Hepatic stellate cell (primary cell): ENCODE measurements at places on chromosomes 5 and 9.
A peak's percentile ranks its signal among the peaks of the same experiment; 100 is the strongest.

DNA sequence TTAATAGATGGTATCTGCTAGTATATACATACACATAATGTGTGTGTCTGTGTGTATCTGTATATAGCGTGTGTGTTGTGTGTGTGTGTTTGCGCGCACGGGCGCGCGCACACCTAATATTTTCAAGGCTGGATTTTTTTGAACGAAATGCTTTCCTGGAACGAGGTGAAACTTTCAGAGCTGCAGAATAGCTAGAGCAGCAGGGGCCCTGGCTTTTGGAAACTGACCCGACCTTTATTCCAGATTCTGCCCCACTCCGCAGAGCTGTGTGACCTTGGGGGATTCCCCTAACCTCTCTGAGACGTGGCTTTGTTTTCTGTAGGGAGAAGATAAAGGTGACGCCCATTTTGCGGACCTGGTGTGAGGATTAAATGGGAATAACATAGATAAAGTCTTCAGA, 757 bp downstream of the FXN start:
- DNase-seq: peak; percentile 14

DNA sequence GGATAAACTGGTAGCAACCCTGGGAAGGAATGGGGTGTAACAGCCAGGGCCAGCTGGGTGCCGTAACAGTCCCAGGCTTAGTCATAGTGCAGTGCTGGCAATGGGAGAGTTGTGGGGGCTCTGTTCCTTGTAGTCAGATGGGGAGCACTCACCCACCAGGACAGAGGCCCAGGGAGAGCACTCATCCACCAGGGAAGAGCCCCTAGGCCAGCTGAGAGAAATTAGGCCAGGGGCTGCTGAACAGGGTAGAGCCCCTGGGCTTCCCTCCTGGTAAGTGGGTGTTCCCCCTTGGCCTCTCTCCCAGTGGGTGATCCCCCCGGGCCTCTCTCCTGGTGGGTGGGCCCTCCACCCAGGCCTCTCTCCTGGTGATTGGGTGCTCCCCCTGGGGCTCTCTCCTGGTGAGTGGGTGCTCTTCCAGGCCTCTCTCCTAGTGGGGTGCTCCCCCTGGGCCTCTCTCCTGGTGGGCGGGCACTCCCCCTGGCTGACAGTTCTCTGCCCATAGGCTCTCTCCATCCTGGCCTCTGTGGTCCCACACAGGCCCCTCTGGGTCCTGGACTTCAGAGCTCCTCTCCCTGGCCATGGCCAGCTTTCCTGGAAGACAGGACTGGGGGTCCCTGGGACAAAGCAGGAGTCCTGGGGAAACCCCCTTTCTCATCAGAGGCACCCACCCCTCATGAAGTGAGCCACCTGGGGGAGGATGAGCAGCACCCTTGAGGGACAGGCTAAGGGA, 13.4 kb downstream of the FGD3 start:
- DNase-seq: no peak

DNA sequence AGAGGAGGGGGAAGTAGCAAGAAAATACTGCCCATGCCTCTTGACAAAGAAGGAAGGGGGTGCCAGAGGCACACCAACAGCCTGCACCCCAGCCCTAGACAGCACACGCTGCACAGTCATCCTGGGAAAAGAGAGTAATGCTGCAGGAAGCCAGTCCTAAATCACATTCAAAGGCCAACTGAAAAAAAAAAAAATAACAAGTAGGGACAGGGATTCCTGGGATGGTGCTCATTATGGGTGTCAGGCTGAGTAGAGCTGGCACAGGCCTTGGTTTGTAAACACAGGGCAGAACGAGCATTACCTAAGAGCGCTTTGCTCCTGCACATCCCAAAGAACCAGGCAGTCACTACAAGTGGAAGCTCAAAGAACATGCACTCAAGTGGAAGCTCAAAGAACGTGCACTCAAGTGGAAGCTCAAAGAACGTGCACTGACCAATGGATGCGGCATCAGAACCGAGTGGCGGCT, 7.8 kb downstream of the RAPGEF1 start:
- DNase-seq: peak; percentile 36

DNA sequence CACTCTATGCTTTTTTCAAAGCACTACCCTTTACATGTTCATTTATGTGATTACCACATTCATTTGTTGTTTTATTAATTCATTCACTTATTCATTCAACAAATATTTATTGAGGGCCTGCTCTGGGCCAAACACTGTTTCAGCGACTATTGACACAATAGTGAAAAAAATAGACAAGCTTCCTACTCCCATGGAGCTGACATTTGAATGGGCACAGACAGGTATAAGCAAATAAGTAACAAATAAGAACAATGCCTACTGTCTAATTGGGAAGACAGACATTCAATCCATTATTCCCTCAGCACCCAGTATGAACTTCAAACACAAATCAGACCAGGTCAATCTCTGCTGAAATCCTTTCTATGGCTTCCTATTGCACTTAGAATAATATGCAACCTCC, 156.9 kb upstream of the NR3C1 start:
- DNase-seq: no peak

DNA sequence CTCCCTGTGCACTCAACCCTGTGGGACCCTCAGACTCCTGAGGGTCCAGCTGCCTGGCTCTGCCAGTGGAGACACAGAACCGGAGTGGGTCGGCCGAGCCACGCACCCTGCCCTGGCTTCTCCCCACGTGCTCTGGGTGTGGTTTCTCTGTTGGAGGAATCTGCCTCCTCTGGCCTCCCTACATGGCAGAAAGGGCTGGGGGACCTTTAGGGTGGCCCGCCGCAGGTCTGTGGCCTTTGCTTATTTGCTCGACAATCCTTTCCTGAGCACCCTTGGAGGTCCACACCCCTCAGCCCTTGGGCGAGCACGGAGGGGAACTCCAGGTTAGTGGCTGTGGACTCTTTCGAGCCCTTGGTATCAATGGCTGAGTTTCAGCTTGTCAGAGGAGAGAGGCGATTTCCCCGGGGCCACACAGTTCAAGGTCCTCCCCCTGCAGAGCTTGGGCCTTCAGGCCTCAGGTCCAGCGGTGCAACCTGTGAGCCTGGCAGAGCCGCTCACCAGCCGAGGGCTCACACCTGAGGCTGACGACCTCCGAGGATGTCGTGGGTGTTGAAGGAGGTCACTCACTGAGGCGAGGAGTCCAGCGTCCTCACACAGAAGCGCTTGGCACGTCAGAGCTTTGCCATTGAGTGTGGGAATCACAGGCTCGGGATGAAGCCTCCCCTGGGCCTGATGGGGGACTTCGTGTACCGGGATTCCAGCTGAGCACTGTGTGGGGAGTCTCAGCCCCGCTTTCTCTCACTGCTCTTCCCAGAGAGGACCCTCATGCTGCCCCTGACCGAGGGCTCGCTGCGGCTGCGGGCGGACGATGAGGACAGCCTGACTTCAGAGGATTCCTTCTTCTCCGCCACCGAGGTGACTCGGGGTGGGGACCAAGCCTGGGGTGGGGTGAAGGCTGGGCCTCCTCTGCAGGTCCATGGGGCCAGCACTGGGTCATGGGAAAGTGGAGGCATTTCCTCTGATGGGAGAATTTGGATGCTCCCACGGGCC, 20.8 kb upstream of the DOLPP1 start:
- no peak for DNase-seq

DNA sequence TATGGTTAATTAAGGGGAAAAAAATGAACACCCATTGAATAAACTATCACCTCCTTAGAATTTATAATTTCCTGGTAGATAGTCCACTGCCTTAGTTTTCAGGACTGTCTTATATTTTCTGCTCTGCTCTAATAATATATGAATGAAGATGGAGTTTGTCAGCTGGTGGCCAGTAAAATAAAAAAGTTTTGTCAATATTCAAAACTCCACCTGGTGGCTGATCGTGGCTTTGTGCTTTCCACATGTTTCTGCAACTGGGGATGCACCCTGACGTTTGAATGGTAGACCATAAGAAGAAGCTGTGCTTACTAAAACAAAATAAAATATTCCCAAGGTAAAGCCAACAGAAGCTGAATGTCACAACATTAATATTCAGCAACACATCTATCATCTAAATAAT, 286.6 kb upstream of the IZUMO3 start:
- no peak for DNase-seq

DNA sequence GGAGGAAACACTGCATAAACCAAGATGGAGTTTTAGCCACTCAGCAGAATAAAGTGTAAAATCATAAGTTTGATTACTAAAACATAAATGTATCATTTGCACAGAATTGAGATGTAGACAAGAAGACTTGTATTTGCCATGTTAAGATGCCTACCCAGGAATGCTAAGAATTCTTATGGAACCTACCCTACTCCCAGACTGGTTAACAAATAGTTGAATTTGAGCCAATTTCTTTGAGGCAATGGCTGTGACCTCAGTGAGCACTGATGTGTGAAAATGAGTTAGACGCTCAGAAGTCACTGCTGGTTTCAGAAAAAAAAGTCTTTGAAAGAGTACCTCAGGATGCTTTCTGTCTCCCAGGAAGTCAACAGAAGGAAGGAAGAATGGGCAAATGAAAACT, 95.6 kb downstream of the ESM1 start:
- DNase-seq: peak; percentile 75

DNA sequence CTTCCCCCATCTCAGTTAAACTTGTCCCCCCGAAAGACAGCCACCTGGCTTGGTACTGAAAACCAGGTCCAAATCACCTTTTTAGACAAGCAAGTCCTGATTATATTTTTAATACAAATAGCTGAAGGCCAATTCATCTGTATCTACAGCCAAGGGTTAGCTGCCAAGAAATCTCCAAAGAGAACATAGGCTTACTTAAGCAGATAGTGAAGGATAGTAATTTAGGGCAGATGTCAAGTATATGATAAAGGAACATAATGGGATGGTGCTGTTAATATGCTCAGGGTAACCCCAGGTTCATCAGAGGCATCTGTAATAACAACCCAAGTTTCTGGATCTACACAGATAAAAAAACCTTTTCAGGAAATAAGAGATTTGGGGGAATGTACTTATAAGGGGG, 133.0 kb downstream of the EBF1 start:
- DNase-seq: no peak

- DNase-seq: no peak
Observed at GRCh38 chr9:97794666-97795065, 58.4 kb upstream of the FOXE1 start.

DNA sequence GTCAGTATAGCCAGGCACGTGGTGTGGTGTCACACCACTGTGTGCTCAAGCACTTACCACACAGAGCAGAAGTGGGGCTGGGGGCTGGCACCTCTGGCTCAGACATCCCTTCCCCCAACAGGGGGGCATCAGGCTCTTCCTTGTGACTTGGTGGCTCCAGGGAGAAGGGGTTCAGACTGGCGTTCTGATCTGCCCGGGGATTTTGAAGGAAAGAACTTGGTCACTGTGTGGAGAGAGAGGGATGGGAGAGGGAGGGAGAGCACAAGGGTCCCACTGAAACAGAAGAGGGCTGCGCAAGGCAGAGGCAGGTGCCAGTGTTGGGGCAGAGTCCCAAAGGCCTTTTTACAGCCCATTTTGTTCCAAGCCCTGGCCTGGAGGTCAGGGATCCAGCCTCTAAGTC, 109.7 kb upstream of the ALDH1B1 start:
- no peak for DNase-seq

GRCh38 chr5:176508603-176509002, 28.6 kb downstream of the RNF44 start:
- DNase-seq: no peak

DNA sequence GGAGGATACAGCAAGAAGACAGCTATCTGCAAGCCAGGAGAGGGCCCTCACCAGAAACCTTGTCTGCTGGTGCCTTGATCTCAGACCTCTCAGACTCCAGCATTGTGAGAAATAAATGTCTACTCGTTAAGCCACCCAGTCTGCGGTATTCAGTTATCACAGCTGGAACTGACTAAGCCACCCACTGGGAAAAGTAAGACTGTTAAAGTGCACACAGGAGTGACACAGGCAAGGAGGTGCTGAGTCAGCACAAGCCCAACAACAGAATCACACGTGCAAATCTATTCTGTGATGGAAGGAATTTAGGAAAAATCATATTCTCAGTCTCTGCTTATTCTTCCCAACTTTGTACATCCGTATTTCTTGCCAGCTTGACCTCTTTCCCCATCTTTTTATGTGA, 200.0 kb downstream of the NR2F1-AS1 start:
- no peak for DNase-seq

DNA sequence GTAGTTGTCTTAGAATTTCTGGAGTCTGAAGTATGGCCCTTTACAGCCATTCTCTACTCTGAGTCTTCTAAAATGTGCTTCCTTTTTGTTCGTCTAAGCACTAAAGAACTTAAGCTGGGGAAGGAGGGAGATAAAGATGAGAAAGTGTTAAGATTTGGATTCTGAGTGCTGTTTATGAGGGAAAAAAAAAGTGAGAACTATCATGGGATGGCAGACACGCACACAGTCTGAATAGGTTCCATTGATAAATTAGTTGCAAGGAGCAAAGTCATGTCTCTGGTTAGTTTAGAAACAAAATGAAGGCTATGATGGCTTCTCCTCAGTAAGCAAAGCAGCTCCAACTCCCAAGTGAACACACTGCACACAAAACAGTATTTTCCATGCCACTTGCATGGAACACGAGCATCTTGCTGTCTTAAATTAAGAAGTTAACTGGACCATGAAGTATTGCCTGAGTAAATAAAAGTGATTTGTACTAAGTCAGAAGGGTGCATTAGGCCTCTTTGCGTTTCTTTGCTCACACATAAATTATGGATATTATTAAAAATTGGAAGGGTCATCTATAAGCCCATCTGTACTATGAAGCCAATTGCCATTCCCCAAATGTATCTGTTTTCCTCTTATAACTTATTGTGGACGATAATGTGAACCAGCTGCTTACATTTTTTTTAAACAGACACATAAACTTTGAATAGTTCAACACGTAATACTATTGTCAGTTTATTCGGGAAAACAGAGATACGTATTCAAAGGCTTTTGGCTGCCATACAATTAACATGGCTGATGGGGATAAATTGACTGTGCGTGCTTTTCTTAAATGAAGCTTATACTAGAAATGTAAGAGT, 199.3 kb downstream of the SGCD start:
- no peak for DNase-seq

GRCh38 chr9:127168756-127169574, 46.5 kb upstream of the ANGPTL2 start:
- no peak for DNase-seq

GRCh38 chr9:115992834-115993233, 160.8 kb upstream of the PAPPA start:
- no peak for DNase-seq

DNA sequence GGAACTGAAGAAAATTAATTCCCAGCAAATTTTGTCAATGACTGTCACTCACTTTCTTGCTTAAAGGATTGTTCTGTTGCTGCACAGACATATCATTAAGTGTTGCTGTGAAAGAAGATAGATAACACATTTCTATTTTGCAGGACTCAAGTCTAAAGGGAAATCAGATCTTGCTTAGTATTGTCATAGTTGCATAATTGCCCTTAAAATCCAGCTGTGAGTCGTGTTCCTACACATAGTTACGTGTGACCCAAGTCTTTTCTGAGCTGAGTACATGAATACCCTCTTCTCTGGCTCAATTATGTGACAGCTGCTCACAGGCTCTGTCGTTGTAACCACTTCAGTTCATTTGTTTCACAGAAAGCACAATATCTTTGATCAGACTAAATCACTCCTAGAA, 390.8 kb downstream of the DTWD2 start:
- DNase-seq: no peak

GRCh38 chr5:68953875-68954617, 139.8 kb upstream of the SLC30A5 start:
- peak; percentile 43 for DNase-seq

- no peak for DNase-seq
Observed at GRCh38 chr5:126961702-126962101, 68.7 kb downstream of the MARCHF3 start.

- no peak for DNase-seq
Observed at GRCh38 chr5:88879724-88880123, 3.3 kb downstream of the MEF2C start.

- no peak for DNase-seq
Observed at GRCh38 chr5:74063821-74064220, 437.8 kb downstream of the ARHGEF28 start.
